ENCODE measurements at places on chromosomes 5 and 9.
A peak's percentile ranks its signal among the peaks of the same experiment; 100 is the strongest.

GRCh38 chr9:125889476-125890419 is 142.6 kb downstream of the PBX3 start:
- peak; percentile 5 for DNase-seq

GRCh38 chr9:4289411-4290326 is 10.2 kb downstream of the GLIS3 start:
- DNase-seq = no peak

DNA sequence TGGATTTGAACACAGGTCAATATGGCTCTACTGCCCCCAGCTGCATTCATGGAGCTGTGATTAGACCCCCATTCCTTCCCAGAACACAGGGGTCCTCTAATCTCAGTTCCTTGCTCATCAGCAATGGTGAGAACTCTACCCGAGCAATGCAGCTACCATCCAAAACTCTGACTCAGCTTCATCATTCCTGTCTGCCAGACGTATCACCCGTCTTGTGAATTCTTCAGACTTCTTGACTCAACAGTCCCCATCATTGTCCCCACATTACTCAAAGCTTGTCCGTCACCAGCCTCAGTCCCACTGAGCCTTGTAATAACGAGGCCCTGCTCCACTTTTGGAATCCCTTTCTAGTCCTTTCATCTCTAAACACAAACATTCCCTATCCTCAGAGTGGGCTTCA is 36.3 kb upstream of the STX17 start:
- DNase-seq = no peak

DNA sequence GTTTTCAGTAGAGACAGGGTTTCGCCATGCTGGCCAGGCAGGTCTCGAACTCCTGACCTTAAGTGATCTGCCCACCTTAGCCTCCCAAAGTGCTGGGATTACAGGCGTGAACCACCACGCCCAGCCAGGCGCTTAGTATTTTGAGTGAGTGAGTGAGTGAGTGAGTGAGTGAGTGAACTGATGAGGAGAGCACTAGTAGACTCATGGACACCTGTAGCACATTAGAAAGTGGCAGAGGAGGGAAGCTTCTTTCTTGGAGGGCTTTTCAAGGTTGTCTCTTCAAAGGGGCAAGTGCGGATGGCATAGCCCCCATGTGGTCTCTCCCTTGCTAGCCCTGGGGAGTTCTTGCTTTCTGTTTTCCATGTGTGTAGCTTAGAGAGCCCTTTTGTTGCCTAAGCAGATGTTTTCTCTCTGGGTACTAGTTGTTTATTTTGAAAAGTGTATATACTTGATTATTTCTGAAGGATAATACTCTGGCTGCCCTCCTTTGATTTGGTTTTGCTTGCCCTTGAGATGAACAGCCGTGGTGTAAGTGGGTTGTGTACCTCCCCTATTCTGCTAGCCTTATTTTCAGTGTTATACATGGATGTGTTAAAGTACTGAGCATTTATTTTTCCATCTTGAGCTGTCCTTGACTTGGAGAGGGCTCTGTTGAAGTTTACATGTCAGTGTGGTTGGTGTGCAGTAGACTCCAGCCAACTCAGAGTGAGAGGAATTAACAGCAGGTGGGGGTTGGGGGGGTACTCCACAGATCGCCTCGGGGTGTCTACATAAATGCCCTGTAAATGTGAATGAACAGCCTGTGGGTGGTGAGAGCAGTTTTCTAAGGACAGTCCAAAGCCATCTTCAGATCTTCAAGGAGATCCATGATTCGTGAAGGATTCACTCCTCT is 35.5 kb downstream of the PRRC2B start:
- DNase-seq = no peak

DNA sequence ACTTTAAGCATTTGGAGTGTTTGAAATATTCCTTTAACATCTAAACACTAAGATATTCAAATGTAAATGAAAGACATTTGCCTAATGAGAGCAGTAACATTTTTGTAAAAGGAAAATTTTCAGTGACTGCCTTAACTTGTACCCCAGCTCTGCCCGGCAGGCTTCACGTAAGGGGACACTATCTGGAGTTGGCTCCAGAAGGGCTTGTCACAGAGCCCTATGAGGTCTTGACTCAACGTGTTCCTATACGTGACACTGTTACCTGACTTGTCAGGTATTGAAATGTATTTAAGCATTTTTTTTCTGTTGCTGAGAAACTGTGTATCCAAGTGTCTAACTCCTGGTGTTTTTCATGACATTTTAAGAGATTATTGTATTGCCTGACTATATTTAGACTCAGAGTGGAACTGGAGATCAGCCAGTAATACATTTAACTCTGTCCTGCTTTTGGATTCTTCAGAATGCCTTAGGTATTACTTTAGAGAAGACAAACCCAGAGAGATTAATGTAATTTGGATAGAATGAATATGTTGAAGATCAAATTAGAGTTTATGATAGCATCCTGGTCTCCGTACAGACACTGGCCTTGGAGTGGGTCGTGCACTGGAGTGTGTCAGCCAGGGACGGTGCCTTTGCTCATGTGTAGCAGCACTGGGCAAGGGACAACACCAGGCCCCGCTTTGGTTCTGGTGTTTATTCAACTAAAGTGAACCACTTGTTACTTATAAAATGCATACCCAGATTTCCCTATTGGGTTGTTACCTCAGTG is 34.6 kb upstream of the PHF2 start:
- DNase-seq = no peak

- no peak for DNase-seq
Observed at GRCh38 chr9:87020169-87020950, 73.1 kb upstream of the GAS1 start.

DNA sequence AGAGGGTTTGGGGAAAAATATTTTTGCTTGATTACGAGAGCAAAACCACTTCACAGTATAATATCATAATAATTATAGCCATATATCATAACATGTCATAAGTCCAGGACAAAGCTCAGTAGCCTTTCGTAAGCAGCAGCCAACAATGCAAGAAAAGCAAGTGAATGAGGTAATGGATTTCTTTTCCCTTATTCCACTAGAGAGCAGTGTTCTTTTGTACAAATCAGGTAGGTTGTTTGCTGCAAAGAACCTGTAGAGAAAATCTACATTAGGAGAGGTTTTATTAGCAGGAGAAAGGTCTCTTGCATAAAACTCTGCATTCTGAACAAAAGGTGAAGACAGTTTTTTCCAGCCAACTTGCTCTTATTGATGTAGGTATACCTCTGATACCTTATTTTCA is 1033.4 kb downstream of the TLE4 start:
- DNase-seq = no peak

DNA sequence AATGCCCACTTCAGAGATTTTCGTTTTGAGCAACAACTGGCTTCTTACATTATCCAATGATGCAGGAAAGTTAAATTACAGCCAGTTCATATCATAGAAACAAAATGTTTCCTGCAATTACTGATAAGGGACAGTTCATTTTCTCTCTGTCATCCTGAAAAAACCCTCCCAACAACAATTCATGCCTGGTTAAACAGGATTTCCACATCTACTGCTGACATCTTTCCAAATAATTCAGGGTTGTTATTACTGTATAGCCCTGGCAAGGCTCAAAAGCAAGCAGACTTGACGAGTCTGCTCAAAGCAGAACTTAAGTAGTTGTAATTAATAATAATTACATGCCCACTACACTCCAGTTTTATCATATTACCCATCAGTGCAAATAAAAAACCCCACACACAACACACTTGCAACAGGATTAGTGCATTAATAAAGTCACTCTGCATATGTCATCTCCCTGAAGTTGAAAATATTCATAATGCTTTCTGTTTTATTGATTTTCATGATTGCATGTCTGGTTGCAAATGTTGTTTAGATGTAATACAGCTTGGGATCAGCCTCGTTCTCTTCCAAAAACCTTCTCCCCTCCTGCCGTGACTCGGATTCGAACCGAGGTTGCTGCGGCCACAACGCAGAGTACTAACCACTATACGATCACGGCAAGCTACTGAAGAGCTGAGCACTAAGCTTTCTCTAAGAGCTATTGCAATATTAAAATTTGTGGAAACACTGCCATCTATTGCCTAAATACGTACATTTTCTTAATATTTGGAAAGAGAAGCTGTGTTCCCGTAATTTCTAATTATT is 119.6 kb upstream of the NFIB start:
- no peak for DNase-seq

DNA sequence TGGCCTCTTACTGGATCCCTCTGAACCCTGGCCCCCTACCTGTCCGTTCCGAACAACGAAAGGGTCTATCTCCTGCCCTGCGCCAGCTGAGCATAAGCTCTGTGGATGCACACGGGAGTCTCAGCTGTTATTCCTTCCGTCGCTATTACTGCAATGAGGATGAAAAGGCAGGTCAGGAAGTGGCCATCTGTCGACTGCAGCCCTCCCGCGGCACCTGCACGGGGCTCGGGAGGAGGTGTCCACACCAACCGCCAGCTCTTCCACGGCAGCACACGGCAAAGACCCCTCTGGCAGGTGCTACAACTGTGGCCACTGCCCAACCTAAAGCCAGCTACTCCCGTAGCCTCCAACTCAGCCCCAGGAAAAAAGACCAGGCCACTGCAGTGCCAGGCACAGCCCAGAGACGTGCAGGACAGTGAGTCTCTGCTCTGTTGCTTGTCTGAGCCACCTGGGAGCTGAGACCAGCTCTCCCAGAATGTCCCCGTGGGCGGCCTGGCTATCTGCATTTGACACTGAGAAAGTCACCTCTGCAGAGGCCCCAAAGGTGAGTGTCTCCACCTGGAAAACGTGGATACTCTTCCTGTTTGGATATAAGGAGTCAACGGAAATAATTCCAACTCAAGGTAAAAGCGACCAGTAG is 19.1 kb downstream of the CAMSAP1 start:
- DNase-seq = no peak

DNA sequence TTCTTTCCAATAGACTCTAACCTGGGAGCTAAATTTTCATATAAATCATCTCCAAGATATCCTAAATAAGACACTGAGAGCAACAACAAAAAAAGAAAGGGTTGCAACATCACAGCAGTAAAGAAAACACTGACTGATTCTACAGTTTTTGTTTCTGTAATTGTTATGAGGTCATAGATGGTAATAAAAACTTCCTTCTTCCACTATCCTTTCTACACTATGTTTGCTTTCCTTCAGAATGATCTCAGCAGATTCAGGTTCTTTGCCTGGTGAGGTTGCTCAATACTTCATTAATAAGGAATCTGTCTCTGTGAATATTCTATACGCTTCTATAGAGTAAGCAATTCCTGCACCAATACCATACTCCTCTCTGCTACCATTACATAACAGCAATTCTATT is 835.6 kb upstream of the GRAMD2B start:
- no peak for DNase-seq

- no peak for DNase-seq
Observed at GRCh38 chr5:72788866-72789505, 27.5 kb upstream of the TNPO1 start.

DNA sequence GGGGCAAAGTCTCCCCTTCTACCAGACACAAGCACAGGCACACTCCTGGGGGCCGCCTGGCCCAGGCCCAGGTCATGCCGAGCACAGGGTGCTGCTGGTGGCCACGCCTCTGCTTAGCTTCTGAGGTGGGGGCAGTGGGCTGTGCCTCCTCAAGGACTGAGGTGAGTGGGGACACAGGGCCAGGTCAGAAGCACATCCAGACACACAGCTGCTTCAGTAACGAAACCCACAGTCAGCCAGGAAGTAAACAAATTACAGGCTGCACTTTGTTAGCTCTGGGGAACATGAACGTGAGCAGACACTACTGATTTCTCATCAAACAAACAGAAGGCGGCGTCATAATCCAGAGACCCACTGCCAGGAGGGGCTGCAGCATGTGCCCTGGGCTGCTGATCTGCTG is 192.4 kb downstream of the HSPA4 start:
- no peak for DNase-seq

DNA sequence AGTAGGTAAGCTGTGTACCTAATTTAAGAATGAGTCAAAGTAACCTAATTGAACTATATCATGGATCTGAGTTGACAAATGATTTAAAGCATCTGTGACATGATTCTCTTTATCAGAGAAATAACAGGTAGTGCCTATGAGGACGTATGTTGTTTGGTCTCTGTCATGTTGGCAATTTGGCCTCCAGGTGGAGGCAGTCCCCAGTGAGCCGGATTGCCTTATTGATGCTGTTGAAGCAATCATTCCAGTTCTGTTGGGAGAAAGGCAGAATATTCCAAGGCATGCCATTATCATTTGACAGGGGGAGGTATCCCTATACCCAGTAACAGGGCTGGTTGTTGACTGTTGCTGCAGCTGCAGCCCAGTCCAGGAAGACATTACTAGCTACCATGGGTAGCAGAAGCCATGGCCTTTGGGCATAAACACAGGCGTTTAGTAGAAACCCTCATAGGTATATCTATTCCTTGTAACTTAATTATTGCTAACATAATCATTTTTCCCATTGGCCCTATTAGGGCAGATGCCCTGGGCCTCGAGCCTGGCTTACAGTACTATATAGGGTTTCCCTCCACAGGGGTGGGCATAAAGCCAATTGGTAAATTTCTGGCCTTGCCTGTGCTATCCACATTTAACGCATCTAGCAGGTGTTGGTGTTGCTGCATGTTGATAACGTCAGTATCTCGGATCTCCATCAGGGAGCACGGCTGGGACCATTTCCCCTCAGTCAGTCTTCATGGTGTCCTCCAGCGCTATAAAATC is 12.2 kb upstream of the SLC22A4 start:
- DNase-seq = no peak

DNA sequence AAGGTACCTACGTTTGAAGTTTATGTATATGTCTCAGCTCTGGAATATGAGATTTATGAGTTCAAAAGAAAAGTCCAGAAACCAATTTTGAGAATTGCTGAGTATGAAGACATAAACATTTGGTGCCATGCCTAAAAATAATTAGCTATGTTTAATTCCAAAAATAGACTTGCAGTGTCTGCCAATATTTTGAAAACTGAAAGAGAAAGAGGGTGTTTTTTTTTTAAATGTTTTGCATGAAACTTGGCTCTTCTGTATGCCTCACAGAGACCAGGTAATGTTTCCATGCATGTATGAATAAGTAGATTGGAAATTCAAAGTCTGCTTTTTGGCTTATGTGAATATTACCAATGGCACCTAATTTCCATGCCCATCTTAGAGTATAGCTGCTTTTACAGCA is 634.4 kb upstream of the C9orf72 start:
- no peak for DNase-seq

- no peak for DNase-seq
Observed at GRCh38 chr5:150442699-150443080, 6.8 kb downstream of the RPS14 start.

GRCh38 chr9:107337676-107338590 is 54.9 kb downstream of the RAD23B start:
- DNase-seq = no peak

- DNase-seq = no peak
Observed at GRCh38 chr9:112784020-112784785, 33.6 kb downstream of the SNX30 start.

DNA sequence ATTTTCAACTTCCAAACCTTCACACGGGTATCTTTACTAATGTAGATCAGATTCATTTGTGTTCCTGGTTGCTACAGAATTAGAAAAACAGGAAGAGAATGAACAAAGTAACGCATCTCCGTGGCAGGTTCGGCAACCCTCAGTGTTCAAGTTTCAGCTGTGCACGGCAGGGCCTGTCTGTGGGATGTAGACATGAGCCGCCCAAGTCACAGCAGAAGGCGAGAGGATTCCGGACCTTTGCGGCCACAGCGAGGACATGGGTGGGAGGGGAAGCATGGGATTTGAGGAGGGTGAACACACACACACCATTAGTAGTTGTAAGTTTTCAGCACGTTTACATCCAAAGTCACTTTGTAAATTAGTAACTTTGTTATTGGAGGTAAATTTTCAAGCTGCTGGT is 31.7 kb upstream of the CEP72 start:
- no peak for DNase-seq

All from CD4-positive, alpha-beta T cell treated with Interleukin-4 for 4 hours (primary cell).